ENCODE measurements at places on chromosomes 3 and 15.

- H3K36me3 ChIP-seq, result no peaks in the 10 kb centered on the region
- H3K27me3 ChIP-seq, result no peaks in the 10 kb centered on the region
- no peak overlapping the region for H3K27ac ChIP-seq
- H3K4me1 ChIP-seq, result no peaks in the 10 kb centered on the region
- no peak overlapping the region for H3K4me3 ChIP-seq
These were observed 66.0 kb upstream of the OXTR start for GRCh38 chr3:8835385-8835784.

DNA sequence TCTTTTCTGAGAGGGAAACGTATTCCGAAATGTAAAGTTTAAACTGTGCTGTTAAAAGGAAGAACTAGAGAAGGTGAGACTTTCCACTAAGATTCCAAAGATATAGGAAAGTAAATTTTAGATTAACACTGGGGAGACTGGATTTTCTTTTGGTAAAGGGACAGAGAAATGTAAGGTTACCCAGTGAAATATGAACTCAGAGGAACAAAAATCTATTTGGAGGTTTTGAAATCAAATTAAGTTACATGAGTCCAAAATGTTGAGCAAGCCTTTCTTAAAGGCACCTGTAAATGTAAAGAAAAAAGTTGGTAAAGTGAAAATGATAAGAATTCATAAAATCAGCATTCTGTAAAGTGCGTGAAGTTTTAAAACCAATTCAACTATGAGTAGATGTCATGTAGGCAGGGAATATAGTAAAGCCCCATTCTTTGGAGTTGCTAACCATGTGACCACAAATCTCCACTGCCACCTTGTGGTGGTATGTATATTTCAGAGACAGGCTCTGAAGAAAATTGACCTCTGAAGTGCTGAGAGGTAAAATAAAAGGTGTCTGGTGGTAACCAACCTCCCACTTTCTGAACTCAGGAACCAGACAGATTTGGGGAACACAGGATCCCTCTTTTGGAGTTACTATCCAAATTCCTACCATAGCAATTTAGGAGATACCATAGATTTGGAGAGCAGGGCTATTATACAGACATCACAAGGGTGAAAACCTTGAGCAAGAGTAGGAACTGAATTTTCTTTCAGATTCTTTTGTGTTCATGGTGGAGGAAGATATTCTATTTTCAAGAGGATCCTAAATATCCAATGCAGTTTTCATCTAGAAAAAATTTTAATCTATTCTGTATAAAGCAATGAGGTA lies 215.3 kb downstream of the ROBO2 start:
- no peak overlapping the region for H3K4me3 ChIP-seq
- no peak overlapping the region for H3K27ac ChIP-seq
- DNase-seq, result no peak
- H3K4me1 ChIP-seq, result no peaks in the 10 kb centered on the region
- no peaks in the 10 kb centered on the region for H3K27me3 ChIP-seq

GRCh38 chr15:34361278-34361677 lies 5.7 kb downstream of the LPCAT4 start:
- no peak for DNase-seq
- no peak overlapping the region for H3K4me3 ChIP-seq
- no peaks in the 10 kb centered on the region for H3K27me3 ChIP-seq
- no peak overlapping the region for H3K27ac ChIP-seq
- H3K36me3 ChIP-seq, result peaks cover 79% of the 10 kb centered on the region

GRCh38 chr15:65212097-65212496 lies 824 bp upstream of the CILP start:
- no peak overlapping the region for H3K4me3 ChIP-seq
- H3K36me3 ChIP-seq, result no peaks in the 10 kb centered on the region
- H3K27ac ChIP-seq, result no peak overlapping the region
- H3K4me1 ChIP-seq, result peaks cover 44% of the 10 kb centered on the region
